ENCODE measurements at places on chromosomes 7 and 10.

- no peak for DNase-seq
Observed at GRCh38 chr10:100485366-100485765, 22.6 kb downstream of the WNT8B start.

DNA sequence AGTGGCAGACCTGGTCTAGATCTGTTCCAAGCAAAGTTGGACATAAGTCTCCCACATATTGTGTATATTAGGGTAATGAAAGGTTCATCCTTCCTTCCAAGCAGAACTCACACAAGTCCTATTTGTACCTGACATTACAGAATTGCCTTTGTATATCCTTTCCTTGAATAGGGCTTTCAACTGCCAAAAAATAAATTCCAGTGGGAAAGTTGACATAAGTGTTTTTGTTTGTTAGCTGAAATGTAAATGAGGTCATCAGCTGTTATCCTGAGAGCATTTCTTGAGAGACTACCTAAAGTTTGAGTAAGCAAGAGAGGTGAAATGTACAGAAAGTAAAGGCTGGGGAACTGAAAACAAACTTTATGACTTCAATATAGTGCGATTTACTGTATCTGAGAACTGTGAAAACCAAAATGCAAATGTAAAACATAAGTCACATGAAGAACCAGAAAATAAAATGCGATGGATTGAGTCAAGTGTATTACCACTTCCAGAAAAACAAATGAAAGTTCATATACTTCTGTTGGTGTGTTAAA lies 527.3 kb upstream of the SEMA3D start:
- DNase-seq = no peak

DNA sequence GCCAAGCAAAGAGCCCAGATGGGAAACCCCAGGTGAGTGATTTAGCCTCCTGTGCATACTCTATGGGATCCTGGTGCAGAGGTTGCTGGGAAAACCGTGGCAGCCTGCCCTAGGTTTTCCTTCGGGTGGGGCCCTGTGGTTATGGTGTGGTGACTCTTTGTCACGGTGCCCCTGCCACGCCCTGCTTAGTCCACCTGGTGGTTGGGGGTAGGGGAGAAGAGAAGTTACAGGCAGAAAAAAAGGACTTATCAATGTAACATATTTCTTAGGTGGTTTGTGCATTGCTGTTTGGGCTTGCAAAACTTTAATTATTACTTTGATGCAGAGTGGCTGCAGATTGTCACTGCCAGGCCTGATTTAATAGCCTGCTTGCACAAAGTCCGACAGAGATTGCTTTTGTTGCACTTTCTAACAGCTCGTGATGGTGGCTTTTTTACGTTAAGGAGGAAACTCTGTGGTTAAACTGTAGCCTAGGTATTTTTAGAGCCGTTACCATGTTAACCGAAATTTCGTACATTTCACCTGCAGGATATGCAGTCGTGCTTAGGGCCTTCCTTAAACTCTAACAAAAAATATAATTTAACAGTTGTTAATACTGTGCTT lies 197.4 kb downstream of the RNLS start:
- peak; percentile 49 for DNase-seq

DNA sequence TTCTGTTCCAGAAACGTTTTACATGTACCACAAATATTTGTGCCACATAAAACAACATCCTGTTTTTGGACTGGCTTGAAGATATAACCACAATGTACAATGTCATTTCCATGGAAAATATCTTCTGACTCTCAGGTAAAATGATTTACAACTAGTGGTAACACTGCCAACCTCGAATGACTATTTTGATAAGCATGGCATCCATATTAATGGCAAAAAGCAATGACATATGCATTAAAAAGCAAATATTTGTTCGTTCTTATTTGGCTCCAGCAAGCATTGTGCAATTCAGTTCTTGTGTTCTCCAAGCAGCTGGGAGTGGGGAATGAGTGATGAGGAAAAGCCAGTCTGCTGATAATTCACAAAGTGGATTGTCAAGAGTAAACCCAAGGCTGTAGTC lies 289.0 kb downstream of the PLXDC2 start:
- DNase-seq = no peak

DNA sequence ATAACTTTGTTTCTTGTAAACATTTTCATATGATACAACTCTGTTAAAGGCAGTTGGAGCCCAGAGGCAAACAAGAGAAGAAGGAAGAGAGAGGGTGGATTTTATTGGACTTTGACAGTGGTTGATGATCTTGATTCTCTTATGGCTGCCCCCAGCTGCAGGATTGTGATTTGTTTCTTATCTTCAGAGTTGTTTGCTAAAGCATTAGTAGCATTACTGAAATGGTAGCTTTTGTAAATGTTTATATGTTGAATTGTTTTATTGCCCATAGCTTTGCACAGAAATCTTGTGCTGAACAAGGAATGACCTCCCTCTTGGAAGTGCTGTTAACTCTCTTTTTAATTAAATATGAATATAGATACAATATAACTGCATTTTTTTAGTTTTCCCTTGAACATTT lies 309.4 kb downstream of the AUTS2 start:
- DNase-seq = no peak

DNA sequence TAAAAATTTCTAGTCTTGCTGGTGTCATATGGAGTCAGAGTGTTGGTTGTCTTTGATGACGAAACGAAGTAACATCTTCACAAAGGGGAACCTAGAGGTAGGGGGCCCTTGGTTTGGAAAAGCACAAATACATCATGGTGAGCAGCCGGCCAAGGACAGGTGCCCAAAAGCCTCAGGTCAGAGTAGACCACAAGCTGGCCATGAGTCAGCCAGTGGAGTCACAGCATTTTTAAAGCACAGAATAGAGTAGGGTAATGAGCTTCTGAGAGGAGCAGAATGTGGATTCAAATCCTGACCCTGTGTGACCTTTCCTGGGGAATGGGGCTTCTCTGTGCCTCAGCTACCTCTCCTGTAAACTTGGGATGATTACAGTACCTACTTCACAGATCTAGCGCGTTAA lies 5.3 kb downstream of the CAMK2B start:
- no peak for DNase-seq

DNA sequence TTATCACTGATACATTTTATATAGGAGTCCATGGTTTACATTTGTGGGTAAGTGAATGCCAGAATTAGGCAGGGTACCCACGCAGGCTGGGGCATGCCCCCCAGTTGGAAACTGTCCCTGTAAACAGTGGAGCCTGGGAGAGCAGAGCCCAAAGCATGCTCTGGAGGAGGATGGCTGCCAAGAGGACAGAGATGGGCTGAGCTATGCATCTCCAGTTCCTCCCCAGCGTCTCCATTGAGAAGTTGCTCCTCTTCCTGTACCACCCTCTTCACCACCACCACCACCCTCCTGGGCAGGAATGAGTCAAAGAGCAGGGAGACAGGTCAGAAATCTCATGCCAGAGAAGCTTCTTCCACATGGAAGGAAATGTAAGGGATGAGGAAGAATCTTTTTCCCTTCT lies 67.7 kb upstream of the KMT2E start:
- DNase-seq = no peak

DNA sequence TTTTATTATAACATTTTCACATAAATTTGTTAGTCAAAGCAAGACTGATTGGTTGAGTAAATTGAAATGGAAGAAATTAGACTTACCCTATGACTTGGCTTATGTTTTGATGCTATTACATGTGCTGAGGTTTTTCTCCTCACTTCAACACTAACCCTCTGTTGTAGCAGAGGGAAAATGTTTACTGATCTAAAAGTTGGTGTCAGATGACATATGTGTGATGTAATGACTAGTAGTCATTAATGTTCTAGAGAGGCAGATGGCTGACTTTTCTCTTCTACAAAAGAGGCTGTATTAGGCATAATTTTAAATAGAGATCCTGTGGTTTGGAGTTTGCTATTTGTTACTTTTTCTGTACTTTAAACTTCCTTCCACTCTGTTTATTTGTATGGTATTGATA lies 266.0 kb downstream of the BBS9 start:
- DNase-seq = no peak

GRCh38 chr7:28729727-28730126 lies 228.4 kb downstream of the TRIL start:
- DNase-seq = no peak

GRCh38 chr7:30980194-30980593 lies 16.4 kb downstream of the GHRHR start:
- no peak for DNase-seq

GRCh38 chr10:17649836-17650235 lies 5.9 kb downstream of the STAM start:
- DNase-seq = no peak

DNA sequence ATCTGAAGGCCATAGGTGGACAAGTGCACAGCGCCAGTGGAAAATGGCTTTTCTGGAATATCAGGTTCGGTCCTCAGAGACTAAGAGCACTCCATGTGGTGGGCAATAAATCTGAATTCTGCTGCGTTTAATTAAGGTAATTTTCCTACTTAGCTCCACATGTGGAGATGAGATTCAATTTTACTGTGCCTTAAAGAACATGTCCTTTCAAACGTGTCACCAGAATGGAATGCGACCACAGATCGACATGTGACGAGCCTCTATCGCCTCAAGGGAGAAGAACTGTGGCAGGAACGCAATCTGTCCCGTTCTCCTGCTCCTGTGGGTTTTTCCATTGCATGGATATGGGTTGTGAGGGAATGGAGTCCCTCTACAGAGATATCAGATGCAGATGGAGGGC lies 205.3 kb upstream of the ZNF32 start:
- DNase-seq = no peak

- DNase-seq = no peak
Observed at GRCh38 chr7:114663502-114663901, 248.9 kb downstream of the FOXP2 start.

DNA sequence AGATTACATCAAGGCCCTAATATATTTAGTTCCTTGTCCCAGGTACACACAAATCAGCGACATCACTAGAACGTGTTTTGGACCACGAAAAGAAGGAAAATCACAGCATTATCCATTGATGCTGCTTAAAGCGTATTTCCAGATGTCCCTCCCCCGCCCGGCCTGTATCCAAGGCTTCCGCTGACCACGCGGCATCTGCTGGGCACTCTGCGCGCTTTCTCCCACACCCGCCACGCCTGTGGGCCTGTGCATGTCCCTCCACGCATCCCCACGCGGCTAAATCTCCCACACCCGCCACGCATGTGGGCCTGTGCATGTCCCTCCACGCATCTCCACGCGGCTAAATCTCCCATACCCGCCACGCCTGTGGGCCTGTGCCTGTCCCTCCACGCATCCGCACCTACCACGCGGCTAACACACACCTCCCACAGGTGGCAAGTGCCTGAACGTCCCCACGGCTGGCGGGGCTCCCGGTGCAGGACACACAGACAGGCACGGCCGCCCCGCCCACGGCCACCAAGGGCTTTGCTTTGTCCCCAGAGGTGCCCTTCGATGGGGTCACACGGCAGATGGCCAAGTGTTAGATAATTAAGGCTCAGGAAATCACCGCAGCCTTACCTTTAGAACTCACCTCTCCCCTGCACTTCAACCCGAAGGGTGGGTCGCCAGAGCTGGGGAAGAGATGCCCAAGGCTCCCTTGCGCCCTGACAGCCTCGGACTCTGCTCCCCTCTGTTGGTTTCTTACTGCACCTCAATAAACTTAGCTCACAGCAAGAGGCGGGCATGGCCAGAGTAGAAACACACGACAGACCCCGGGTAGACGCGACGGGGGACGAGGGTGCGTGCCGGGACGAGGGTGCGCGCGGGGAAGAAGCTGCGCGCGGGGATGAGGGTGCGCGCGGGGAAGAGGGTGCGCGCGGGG lies 49.5 kb downstream of the DIP2C start:
- DNase-seq = no peak

DNA sequence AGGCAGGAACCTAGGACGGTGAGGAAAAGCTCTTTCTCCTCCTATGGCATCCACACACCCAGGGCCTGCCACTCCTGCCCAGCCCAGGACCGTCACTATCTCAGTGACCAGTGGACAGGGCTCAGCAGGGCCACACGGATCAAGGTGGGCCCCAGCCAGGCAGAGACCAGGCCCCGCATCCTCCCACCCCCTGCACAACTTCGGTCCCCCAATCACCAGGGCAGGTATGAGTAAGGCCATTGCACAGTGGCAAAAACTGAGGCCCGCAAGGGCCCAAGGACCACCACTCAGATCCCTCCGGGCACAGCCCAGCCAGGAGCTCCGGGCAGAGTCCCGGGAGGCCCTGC lies 30.3 kb downstream of the OAT start:
- DNase-seq = no peak

DNA sequence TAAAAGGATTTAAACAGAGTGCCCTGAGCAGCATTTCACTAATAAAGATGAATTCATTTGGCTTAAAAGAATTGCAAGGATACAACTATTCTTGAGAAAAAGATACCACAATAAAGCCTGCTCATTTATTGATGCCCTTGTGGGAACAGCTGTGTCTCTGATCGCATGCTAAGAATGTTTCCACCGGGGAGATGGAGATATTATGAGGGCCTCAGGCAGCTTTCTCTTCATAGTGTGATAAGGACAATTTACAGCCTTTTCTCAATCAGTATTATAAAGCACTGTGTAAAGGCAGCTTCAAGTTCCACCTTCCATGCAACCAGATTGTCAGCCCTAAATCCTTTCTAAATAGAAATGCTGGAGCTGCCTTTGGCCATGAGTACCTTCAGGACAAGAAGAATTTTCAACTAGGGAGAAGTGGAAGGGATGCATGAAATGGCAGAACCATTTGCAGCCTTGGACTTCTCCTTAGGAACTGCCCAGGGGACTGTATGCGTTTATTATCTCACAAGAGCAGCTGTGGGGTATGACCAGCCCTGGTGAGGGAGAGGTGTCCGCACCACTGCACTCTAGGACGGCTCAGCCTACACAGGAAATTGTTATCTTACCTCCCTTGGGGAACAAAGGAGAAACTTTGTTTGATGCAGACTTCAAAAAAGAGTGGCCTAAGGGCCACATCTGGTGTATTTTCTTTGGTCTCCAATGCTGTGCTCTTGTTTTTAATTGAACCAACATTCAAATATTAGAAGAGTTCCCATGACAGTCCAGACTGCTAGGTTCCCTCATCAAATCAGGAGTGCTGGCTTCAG lies 116.9 kb upstream of the PCGF5 start:
- DNase-seq = no peak

DNA sequence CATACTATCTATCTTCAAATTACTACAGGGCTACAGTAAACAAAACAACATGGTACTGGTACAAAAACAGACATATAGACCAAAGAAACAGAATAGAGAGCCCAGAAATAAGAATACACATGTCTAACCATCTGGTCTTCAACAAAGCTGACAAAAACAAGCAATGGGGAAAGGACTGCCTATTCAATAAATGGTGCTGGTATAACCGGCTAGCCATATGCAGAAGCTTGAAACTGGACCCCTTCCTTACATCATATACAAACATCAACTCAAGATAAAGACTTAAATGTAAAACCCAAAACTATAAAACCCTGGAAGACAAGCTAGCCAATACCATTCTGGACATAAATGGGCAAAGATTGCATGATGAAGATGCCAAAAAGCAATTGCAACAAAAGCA lies 1143.7 kb downstream of the DNAJB9 start:
- DNase-seq = no peak
